ENCODE measurements at places on chromosomes 1 and 21.

- no peak for DNase-seq
These were observed 13.7 kb downstream of the PODN start for GRCh38 chr1:53075761-53076163.

DNA sequence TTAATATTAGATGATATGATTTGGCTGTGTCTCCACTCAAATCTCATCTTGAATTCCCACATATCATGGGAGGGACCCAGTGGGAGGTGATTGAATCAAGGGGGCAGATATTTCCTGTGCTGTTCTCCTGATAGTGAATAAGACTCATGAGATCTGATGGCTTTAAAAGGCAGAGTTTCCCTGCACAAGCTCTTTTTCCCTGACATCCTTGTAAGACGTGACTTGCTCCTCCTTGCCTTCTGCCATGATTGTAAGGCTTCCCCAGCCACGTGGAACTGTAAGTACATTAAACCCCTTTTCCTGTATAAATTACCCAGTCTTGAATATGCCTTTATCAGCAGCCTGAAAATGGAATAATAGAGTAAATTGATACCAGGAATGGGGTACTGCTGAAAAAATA lies 13.3 kb upstream of the F13B start:
- no peak for DNase-seq

GRCh38 chr1:33790577-33790976 lies 73.3 kb upstream of the HMGB4 start:
- DNase-seq: no peak

DNA sequence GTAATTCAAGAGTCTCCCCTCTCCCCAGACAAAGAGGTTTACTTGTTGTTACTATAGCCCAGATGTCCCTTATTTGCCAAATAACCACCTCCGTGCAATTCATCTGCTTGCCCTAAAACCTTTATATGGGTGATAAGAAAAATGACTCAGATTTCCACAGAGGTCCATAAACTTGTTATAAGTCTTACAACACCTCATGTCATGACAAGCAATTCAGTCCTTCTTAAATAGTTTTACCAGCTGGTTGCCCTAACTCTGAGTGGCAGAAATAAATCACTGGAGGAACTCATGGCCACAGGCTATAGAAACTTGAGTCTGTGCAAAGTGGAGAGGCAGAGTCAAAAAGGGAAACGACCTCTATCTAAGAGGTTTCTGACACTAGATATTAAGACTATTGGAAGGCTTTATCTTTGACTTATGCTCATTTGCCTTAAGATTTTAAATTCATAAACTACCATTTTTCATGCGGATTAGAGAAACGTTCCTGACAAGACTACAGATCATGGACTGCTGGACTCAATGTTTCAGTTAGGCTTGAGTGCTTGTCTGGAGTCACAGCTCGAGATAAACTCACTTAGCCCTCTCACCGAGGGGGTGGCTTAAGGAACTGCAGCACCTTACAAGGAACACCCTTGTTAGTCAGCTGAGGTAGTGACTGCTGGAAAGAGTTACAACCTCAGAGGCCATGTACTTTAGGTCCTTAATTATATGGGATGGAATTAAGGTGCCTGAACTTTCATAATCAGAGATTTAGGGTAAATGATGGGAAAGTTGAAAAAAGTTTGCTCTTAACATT lies 662.5 kb upstream of the USP24 start:
- DNase-seq: no peak

DNA sequence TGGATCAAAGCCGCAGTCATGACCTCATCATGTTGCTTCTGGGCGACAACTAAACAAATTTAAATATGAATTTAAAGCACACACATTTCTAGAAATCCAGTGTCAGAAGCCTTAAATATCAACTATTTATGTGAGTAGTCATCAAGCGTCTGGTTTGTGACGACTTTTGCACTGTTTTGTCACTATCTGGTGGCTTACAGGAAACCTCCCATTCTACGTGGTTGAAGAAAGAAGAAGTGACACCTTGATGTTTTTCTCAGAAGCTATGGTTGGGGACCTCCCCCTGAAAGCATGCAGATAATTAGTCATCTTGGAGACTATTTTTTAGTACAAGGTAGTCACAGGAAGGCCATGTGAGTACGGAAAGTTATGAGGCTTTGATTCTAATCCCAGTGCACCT lies 58.5 kb downstream of the TENT5C start:
- no peak for DNase-seq

DNA sequence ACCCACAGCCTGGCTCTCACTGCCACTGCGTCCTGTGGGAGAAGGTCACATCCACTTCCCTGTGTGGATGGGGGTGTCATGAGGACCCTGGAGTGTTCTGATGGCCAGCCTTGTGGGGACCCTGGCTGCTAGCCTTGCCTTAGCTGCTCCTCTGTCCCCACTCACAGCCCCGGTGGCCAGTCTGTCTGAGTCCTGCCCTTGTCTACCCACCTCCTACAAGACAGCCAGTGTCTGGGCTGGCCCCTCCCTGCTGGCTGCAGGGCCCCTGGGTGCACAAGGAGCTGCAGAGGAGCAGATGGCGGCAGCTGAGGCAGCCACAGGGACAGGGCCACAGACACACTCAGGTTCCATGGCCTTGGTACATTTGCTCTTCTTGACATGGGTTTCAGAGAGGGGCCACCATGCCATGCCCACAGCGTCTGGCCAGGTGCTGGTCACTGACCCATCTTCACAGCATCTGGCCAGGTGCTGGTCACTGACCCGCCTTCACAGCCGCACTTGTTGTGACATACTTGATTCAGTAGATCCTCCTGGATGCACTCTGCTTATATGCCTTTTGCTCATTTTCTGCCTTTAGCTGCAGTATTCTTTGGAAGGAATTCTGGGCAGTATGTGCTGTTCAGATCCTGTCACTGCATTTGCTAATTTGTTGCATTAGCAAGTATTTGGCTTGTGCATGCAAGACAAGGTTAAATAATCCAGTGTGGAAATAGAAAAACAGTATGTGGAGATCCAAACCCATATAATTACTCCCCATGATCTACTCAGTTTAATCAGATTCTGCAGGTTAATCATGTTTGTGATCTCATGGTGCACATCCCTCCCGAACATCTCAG lies 157.8 kb downstream of the PCBP3 start:
- no peak for DNase-seq

DNA sequence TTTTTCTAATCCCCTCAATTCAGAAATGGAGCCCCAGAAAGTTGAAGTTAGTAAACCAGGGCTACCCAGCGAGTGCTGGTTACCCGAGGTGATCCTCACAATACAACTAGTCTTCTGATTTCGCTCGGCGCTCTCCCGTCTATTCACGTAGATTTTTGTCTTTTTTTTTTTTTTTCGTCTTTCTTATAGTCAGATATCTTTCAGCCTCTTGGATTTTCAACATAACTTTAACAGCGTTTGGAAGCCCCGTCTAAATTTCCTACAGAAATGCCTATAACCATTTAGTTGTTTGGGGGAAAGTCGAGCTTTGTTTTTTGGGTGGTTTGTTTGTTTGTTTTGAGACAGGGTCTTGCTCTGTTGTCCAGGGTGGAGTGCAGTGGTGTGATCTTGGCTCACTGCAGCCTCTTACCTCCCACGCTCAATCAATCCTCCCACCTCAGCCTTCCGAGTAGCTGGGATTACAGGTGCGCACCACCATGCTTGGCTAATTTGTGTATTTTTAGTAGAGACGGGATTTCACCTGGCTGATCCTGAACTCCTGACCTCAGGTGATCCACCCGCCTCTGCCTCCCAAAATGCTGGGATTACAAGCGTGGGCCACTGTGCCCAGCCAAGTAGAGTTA lies 818 bp upstream of the TMEM50B start:
- no peak for DNase-seq

DNA sequence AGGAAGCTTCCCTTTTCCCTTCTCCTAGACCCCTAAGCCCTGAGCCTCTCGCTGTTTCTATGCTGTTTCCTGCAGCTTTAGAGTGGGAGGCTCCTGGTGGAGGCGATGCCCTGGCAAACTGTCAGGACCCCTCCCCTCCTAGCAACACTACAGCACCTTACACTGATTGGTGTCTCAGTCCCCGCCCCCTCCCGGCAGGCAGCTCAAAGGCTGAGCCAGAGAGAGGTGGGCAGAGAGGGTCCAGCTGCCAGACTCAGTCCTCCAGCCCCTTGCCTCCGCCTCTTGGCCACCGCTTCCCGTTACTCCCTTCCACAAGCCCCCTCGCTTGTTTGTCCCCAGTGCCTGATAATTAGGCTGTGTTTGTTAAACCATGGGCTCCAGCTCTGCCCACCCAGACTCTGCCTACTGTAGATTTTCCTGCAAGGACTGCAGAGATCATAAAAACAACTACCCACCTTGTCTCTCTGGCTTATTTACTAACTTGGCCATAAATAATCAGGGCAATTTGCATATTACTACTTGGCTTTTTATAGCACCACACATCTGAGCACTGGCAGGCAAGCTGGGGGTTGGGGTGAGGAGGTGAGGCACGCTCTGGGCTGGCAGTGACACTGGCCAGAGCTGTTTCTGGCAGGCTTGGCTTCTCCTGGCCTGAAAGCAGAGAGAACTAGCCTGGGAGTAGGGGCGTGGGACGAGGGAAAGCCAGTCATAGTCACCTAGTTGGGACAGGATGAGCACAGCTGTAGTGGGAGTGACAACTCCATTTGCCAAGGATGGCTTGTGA lies 107.5 kb downstream of the CSMD2 start:
- DNase-seq: no peak

- DNase-seq: no peak
These were observed 6.8 kb downstream of the TPRG1L start for GRCh38 chr1:3631320-3632260.

- no peak for DNase-seq
These were observed 10.7 kb downstream of the DCST2 start for GRCh38 chr1:155022927-155023236.

GRCh38 chr21:36093512-36093911 lies 23.7 kb downstream of the CBR1 start:
- no peak for DNase-seq

GRCh38 chr1:247089616-247090375 lies 11.2 kb upstream of the ZNF670 start:
- no peak for DNase-seq

- DNase-seq: no peak
These were observed 62.5 kb downstream of the LRIG2 start for GRCh38 chr1:113135460-113135859.

DNA sequence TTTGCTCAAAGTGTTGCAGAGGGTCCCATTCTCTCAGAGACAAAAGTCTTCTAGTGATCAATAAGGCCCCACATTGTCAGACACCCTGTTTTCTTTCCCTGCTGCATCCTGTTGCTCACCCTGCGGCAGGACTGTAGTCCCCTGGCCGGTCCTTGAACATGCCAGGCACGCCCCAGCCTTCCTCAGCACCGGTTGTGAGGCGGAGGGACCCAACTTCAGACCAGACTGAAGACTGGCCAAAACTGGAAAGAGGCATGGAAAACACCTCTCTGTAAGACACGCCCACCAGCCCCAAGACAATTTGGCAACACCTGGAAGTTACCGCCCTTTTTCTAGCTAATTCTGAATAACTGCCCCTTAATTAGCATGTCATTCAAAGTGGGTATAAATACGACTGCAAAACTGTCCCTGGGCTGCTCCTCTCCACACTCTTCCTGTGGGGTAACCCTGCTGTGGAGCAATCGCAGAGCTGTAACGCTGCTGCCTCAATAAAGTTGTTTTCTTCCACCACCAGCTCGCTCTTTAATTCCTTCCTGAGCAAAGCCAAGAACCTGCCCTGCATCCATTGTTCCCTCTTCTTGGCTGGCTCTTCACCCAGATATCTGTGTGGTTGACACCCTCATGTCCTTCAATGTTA lies 23.8 kb downstream of the PLA2G2A start:
- no peak for DNase-seq

GRCh38 chr1:116152950-116153691 lies 41.9 kb downstream of the MAB21L3 start:
- DNase-seq: no peak

- DNase-seq: no peak
These were observed 3.8 kb downstream of the RAB3B start for GRCh38 chr1:51986718-51987117.

DNA sequence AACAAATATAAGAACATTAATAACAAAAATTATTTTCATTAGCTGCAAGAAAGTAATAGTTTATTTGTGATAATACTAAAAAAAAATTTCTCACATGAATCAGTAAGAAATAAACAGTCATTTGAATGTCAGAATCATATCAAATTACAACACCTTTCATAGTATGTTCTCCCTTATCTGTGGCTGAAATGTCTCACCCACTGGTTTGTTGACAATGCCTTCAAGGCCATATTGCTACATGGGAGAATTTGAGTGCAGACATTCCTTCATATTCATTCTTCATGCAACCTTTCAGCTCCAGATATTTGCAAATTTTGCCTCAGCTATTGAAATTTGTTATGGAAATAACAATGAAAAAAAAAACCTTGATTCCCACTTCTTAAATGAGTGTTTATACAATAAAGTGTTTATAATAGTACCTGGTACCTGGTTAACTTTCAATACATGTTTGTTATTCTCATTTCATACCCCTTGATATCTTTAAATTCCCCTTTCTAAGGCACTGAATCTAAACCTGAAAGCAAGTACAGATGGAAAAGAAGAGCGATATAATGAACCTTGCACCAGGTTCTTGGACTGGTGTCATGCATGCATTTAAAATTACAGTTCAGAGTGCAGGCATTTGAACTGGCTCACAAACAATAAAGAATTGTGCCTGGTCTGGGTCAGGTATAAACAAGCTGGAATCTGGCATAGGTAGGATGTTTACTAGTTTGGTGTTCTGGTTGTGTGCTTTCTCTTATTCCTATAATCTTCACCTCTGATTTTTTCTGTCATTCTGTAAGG lies 242.2 kb upstream of the ADGRL2 start:
- no peak for DNase-seq

- DNase-seq: no peak
These were observed 11.7 kb downstream of the CAPN9 start for GRCh38 chr1:230758709-230759368.

DNA sequence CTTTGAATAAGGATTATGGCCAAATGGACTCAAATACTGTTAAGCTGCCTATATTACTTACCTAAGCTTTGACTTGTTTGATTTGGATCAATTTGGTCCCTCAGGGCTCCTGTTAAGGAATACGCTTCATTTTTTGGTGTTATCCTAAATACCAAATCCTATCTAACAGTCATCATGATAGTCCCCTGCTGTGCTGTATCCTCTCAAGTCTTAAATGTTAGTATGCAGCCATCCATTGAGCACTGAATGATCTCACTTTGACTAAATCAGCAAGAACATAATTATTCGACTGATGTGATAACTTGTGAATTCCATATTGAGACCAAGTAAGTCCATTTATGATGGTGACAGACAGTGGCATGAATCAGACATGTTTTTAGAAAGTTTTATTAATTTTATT lies 53.1 kb upstream of the ATF3 start:
- DNase-seq: no peak

GRCh38 chr1:112509005-112509659 lies 367 bp downstream of the WNT2B start:
- DNase-seq: no peak

GRCh38 chr1:8318436-8318835 lies 522 bp downstream of the SLC45A1 start:
- DNase-seq: no peak

GRCh38 chr1:12618661-12618964 lies 603 bp upstream of the DHRS3 start:
- no peak for DNase-seq

All from Ammon's horn (tissue), 1 donor.